ENCODE measurements at places on chromosomes 1 and 21.

GRCh38 chr1:98323388-98323787 is 338.1 kb upstream of the SNX7 start:
- no peak for DNase-seq

- no peak for DNase-seq
These were observed 253.8 kb downstream of the DYRK1A start for GRCh38 chr21:37620401-37620800.

GRCh38 chr1:244053831-244054230 is 2.7 kb downstream of the ZBTB18 start:
- DNase-seq = no peak

DNA sequence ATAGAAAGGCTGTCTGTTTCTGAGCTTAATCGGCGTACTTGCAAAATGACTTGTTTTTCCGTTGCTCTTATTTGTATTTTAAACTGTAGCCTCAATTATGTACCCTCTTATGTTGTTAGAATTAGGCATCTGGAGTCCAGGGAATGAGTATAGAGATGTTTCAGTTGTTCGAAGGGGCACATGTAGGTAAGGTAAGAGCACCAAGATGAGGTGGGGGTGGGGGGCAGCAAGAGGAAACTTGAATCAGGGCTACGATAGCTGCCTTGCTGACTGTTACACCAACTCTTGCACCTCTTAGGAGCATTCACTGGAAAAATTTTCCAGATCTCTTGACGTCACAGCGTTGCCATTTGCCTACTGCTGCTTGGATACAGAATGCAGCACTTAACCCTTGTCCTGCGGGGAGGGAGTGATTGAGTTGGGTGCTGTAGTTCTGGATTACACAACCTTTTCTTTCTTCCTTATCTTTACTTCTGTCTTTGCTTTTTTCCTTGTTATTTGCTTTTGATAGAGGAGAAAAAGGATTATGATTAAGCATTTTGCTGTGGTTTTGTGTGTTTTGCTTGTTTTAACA is 3.2 kb downstream of the ATP1B1 start:
- peak; percentile 50 for DNase-seq

GRCh38 chr1:28510273-28510969 is 4.6 kb downstream of the RCC1 start:
- no peak for DNase-seq

DNA sequence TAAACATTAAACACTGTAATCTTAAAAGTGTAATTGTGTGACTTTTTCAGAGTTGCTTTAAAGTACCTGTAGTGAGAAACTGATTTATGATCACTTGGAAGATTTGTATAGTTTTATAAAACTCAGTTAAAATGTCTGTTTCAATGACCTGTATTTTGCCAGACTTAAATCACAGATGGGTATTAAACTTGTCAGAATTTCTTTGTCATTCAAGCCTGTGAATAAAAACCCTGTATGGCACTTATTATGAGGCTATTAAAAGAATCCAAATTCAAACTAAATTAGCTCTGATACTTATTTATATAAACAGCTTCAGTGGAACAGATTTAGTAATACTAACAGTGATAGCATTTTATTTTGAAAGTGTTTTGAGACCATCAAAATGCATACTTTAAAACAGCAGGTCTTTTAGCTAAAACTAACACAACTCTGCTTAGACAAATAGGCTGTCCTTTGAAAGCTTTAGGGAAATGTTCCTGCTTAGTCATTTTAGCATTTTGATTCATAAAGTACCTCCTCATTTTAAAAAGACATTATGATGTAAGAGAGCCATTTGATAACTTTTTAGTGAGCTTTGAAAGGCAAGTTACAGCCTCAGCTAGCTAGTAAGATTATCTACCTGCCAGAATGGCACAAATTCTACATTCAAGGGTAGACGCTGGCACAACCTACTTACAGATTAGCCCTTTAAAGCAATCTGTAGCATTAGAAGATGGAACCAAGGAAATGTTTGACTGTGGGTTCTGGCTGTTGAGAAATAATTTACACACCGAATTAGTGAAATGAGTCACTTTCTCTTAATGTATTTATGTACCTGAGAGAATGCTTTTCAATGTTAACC is 9.4 kb downstream of the SOD1 start:
- no peak for DNase-seq

- DNase-seq = no peak
These were observed 1518.9 kb upstream of the B3GALT2 start for GRCh38 chr1:194705123-194705854.

GRCh38 chr1:54976747-54977146 is 3.7 kb upstream of the TMEM61 start:
- DNase-seq = no peak

DNA sequence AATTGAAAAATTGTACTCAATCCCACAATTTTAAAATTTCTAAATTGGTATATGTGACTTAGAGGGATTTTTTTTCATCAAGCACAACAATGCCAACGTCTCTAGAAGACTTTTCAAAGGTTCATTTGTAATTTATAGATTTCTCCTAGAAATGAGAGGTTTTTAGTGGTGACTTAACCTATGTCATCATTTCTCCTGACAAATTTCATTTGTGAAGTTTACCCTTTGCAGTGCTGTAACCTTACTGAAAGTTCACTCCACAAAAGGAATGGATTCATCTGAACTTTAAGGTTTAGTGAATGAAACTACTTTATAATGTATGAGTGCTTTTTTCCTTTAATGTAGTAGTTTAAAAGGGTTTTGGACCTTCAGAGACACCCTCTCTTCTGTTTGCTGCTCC is 16.1 kb downstream of the RBM15 start:
- DNase-seq = no peak

DNA sequence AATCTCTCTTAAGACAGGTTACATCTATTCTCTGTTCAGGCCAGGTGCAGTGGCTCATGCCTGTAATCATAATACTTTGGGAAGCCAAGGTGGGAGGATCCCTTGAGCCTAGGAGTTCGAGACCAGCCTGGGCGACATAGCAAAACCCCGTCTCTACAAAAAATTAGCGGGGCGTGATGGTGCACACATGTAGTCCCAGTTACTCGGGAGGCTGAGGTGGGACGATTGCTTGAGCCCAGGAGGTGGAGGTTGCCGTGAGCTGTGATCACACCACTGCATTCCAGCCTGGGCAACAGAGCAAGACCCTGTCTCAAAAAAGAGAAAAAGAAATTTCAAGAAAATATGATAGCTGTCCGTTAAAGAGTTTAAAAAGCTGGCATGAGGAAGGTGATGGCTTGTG is 43.0 kb downstream of the UBE4B start:
- DNase-seq = no peak

- DNase-seq = no peak
These were observed 17.0 kb downstream of the CFAP74 start for GRCh38 chr1:1986451-1987141.

DNA sequence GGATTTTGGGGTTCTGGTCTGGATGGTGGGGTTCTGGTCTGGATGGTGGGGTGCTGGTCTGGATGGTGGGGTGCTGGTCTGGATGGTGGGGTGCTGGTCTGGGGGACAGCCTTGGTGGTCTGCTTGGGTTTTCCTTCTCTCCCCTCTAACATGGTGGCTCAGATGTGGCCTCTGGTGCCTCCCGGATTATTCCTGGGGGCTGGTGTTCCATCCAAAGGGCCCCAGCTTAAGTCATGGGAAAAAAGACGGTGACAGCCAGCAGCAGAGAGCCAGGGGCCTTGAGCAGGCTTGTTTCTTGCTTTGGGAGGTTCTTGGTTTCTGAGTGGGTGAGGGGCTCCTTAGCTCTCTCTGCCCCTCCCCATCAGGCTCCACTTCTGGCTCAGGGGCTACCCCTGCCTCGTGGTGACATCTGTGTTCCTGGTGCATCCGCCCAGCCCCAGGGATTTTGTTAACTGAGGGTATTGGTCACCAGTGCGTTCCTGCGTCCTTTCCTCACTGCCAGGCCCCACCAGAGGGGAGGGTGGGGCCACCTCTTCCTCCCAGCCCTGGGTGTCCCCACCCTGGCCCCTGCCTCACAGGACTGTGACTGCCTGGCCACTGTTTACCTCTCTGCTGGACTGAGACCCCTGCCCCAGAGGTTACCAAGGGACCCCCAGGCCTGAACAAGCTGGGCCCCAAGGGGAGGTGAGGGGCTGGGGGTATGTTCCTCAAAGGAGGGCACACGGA is 43.2 kb upstream of the ACTRT2 start:
- no peak for DNase-seq

DNA sequence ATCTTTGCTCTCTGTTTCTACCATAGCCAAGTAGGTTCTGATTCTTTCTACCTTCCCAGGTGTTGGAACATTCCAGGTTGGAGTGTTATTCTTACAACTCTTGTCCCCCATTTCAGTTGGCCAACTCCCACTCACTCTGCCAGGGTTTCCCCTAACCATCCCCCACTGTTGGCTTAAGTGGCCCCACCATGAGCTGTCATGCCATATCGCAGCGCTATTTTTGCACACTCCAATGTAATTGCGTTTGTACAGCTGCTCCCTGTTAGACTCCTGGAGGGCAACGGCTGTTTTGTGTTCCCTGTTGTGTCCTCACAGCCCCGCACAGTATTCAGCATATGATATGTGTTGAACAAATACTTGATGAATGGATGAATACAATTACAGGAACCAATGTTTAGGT is 117.7 kb upstream of the ETS2 start:
- DNase-seq = peak; percentile 54

DNA sequence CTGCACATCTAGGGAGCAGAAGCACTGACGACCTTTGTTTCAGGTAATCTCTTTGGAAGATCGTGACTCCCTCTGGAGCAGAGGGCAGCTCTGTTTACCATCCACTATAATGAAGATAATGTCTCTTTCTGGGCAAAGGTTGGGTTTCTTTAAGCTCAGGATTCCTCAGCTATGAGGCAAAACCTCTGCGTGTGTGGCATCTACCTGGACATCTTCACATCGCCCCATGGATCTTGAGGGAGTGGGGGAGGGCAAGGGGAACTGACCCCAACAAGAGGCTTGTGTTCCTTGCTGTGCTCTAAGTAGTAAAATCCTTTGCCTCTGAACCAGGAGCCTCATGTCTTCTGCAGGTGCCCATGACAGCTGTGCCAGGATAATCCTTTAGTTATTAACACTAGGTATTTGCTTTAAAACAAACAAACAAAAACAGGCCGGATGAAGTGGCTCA is 19.6 kb downstream of the SPATA45 start:
- no peak for DNase-seq

- DNase-seq = no peak
These were observed 37.5 kb downstream of the CLIC6 start for GRCh38 chr21:34706337-34706736.

DNA sequence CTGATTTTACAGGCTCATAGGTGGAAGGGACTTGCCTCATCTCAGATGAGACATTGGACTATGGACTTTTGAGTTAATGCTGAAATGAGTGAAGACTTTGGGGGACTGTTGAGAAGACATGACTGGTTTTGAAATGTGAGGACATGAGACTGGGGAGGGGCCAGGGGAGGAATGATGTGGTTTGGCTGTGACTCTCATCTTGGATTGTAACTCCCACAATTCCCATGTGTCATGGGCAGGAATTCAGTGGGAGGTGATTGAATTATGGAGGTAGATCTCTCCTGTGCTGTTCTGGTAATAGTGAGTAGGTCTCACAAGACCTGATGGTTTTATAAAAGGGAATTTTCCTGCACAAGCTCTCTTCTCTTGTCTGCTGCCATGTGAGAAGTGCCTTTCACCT is 20.8 kb downstream of the SCYL3 start:
- no peak for DNase-seq

- DNase-seq = no peak
These were observed 116.4 kb upstream of the KCNJ15 start for GRCh38 chr21:38140207-38140903.

DNA sequence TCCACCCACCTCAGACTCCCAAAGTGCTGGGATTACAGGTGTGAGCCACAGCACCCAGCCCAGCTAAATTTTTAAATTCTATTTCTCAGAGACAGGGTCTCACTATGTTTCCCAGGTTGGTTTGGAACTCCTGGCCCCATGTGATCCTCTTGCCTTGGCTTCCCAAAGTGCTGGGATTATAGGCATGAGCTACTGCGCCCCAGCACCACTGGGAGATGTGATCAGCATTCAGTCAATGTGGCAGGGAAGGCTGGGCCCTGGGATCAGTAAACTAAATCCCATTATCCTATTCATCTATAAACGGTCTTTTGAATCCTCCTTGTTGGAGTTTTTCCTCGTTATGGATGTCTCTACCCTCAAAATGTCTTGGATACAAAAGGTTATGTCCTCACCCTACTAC is 113.5 kb downstream of the PGBD5 start:
- no peak for DNase-seq
